A549 treated with CORT108297 at 1 μM for 4 hours (cell line): ENCODE measurements at places on chromosomes 2 and 18. TPM values are rescaled to one million over a fixed set of nuclear protein-coding genes. Genes with fewer than 3 reads are reported as not detected.

Gene FER1L5
- 0.01 to 0.02 TPM (median 0.01 TPM) in 3 of 5 replicates, not detected in the others for total RNA-seq

Gene CCDC121
- 3.6 to 4.3 TPM (median 4.0 TPM) in 5 replicates for total RNA-seq

Gene GATA6
- 1.8 to 2.6 TPM (median 2.4 TPM) in 5 replicates for total RNA-seq

Gene KLHL41
- total RNA-seq = 0.07 to 0.37 TPM (median 0.21 TPM) in 5 replicates

Gene KIF5C
- 0.27 to 0.43 TPM (median 0.31 TPM) in 5 replicates for total RNA-seq
